ENCODE measurements at places on chromosomes 16 and 17.

DNA sequence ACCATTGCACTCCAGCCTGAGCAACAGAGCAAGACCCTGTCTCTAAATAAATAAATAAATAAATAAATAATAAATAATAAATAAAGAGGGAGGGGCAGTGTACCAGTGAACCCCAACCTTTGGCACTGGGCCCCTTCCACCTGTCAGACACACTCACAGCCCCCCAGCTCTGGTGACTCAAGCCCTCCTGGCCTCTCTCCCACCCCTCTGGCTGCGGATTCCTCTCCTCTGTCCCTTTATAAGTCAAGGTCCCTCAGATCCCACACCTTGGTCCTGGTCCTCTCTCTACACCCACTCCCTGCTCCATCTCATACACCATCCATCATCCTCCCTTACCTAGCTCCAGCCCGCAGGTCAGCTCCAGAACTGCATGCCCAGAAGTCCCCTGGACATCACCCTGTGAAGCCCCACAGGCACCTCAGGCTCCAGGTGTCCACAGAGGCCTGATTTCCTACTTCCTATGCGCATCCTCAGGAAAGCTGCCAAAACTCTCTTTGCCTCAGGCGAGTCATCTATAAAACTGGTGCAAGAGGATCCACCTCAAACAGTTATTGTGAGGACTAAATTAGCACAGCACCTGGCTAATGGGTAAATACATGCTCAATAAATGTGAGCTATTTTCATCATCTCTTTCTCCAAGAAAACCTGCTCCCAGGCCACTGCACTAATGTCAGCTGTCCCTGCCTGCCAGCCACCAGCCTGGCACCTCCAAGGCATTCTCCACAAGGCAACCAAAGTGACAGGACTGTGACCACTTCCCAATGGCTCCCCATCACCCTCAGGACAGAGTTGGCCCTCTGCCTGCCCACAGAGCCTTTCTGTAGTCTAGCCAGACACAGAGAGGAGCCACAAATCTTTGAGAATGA is 46.8 kb downstream of the BEAN1 start:
- no peak for DNase-seq

DNA sequence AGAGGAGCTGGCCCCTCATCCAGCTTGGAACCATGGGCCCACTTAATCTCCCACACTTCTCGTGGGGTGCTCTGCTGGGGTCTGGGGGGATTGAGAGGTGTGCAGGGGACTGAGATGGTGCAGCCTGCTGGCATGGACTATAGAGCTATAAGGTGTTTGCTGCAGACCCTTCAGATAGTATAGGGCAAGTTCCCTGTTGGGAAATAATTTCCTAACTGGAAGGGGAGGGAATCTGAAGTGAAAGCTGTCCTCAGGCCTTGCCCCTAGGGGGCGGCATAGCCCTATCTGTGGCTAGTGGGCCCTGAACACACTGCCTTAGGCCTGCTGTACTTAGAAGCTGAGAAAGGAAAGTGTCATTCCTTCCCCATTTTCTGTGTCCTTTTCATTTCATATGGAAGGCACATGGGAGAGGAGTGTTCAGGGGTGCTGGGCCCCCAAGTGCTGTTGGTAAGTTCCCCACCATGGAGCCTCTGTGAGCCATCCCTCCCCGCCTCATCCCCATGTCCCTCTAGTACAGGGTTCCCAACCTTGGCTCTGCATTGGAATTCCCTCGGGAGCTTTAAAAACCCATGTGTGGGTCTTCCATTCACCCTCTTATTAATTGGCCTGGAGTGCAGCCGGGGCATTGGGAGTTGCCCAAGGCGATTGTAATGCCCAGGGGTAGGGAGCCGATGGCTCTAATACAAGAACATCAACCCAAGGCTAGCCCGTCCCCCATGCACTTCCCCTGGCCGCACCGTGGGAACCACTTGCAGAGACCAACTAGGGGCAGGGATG is 19.7 kb downstream of the GOSR2 start:
- peak; percentile 74 for DNase-seq

DNA sequence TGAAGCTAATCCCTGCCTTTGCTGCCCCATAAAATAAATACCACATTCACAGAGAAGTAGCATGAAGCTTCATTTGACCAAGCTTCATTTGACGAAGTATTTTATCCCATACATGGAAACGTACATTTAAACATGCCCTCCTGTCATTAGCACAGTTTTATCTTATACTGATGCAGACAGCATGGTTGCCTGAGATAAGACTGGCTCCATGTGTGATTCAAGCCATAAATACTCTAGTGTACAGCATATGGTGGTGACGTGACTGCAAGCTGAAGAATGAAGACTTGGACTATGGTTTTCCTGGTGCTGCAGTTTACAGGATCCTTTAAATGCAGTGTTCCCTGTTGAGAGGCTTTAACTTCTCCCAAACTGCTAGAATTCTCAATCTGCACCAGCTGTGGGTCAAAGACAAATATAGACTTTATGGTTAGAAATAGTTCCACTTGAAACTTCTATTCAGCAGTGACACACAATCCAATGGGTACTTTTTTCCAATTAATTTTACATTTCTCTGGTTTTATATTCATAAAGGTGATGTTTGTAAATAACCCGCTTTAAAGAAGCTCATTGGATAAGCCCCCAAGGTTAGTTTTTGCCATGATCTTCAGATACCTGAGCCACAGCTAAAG is 64.9 kb downstream of the CYB561 start:
- DNase-seq = no peak

DNA sequence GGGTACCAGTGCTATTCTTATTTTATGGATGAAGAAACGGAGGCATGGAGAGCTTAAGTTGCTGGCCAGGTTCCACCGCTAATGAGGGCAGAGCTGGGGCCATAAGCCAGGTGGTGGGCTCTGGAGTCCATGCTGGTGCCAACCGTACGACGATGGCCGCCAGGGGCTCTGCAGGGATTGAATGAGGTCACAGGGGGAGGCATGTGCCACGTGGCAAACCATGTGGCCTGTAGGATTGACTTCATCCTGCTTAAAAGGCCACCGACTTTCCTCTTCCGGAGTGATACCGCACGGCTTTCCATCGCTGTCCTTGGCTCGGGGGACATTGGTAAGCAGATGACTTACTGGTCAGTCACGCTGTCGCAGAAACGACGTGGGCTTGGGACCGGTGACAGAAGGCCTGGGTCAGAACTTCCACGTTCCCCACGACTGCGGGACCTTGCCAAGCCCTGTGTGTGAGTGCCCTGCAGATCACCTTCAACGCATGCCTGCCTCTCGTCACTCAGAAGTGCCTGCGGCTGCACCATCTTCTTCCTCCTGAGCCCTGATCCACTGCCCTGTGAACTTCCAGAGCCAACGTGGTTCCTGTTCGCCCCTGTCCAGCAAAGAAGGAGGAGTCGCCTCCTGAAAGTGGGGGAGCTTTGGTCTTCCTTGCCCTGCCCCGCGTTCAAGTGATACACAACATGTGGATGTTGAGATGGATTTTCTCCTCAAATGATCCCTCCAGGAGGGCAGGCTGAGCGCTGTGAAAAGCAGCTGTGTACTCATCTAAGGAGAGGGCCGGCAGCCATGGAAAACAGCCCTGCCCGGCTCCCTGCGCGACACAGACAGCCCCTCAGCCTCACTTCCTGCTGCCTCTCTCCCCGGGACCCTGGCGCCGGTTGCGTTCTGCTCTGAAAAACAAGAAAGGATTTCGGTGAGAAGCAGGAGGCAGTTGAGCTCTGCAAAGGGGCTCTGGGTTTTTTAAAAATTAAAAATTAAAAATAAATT is 176.7 kb downstream of the C16orf95 start:
- no peak for DNase-seq

GRCh38 chr16:66774981-66775380 is 23.6 kb upstream of the DYNC1LI2 start:
- DNase-seq = no peak

- DNase-seq = no peak
These were observed 22.1 kb upstream of the MTMR4 start for GRCh38 chr17:58536542-58536941.

- DNase-seq = peak; percentile 70
These were observed 4.2 kb downstream of the SNN start for GRCh38 chr16:11672206-11673090.

DNA sequence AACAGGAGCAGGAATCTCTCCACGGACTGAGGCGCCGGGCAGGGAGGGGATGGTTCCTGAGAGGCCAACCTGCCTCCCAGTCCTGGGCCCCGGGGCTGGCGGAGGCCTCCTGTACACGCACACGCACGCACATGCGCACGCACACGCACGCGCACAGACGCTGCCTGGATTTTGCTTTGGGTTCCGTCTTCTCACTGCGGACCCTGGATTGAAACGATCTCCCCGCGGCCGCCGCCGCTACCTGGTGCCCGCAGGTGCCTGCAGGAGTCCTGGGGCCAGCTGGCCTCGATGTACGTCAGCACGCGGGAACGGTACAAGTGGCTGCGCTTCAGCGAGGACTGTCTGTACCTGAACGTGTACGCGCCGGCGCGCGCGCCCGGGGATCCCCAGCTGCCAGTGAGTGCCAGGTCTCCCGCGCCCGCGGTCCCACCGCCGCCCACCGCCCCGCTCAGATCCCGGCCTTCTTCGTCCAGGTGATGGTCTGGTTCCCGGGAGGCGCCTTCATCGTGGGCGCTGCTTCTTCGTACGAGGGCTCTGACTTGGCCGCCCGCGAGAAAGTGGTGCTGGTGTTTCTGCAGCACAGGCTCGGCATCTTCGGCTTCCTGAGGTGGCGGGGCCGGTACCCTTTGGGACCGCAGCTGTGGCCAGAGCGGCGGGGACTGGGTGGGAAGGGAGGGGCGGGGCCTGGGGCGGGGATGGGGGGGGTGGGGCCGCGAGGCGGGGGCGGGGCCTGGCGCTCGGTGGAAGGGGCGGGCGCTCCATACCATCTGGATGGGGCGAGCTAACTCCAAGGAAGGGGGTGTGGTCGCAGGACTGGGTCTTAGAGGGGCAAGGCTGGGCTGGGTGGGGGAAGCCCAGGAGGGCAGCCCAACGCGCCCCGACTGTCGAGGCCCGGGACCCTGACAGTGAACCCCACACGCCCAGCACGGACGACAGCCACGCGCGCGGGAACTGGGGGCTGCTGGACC is 12.3 kb downstream of the CES4A start:
- peak; percentile 34 for DNase-seq

- no peak for DNase-seq
These were observed 225.9 kb downstream of the CNTNAP4 start for GRCh38 chr16:76503091-76503490.

- no peak for DNase-seq
These were observed 500 bp downstream of the COX6A2 start for GRCh38 chr16:31427441-31428278.

- DNase-seq = no peak
These were observed 5.1 kb upstream of the RANGRF start for GRCh38 chr17:8283356-8283755.

GRCh38 chr17:68057531-68057952 is 22.0 kb downstream of the KPNA2 start:
- peak; percentile 66 for DNase-seq

DNA sequence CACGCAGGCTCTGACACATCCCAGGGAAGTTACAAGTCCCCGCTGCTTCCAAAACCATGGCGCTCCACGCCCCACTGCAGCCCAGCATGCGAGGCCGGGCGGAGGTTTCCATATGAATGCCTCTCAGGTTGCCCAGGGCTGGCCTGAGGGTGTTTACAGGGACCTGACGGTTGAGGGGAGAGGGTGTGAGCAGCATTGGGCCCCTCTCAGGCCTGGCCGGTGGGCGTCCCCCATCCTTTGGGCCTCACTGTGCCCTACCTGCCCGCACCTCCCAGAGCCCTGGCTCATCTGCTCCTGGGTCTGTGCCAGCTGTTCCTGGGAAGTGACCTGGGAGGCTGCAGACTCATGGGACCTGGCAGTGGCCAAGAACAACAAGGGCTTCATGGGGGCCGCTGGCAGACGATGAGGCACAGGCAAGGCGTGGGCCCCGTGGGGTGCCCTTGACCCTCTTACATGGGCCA is 173.5 kb downstream of the C16orf95 start:
- DNase-seq = no peak

DNA sequence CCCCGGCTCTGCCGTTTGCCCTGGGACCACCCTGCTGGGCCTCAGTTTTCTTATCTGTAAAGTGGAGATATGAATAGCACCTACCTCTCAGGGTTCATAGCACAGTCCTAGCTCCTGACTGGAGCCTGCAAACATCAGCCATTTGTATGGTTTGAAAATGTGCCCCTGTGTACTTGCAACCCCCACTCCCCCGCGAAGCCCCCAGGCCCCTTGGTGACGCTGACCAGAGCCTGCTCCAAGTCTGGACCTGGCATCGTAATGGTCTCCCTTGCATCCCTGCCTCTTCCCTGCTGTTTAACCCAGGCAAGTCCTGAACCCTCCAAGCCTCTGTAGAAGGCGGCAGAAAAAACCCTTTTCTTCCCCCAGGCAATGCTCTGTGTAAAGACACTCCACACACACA is 128.0 kb downstream of the IRF8 start:
- DNase-seq = no peak

DNA sequence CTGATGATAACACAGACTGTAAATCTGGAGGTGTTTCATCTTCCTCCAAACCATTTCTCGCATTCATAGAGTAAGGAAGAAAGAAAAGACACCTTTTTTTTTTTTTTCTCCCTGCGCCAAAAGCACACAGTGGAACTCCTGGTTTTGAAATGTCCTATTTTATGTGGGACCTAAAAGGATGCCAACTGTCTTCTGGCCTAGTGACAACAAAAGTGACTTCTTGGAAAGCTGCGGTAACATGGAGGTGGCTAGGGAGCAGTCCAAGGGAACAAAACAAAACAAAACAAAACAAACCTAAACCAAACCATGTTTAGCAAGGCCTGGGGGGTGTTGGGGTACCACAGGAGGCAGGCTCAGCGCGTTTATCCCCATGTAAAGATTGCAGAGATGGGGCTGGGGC is 174.8 kb downstream of the XYLT1 start:
- DNase-seq = no peak

GRCh38 chr16:17327664-17328335 is 143.0 kb downstream of the XYLT1 start:
- no peak for DNase-seq

DNA sequence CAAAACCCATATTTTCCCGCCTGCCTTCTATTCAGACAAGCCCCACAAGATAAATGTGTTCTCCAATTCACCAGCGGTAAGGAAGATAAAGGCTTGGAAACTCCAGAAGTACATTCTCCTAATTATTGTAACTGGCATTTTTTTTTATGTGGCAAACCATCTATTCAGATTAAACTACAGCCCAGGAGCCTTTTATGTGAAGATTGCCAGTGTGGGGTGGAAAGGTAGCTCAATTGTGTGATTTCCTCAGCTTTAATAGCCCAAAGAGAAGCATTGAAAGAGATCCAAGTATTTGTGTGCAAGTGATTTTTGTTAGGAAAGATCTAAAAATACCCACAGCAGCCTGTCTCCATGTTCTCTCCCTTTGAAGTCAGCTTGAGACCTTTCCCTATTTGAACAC is 451.4 kb upstream of the CCL2 start:
- DNase-seq = no peak

DNA sequence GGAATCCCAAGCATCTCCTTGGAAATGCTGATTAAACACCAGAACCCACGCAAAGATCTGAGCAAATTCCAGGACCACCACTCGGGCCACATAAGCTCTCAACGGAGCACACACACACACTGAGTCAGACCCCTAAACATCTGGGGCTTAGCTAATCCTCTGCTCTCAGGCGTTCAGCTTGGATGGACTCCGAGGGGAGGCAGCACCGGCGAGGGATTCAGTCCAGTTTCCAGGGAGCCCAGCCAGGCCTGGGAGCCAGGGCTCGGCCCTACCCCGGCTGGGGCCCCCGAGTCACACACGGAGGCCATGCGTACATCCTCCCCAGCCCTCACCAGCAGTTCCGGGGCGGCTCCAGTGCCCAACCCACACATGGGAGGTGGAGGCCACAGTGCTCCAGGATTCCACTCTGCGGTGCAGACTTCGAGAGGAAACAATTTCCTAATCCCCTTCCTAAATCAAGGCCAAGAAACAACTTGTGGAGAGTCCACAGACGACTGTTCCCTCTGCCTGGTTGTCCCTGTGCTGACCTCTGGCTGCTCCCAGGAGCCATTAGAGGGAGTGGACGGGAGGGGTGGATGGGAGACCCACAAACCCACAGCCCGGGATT is 70.5 kb downstream of the GAS7 start:
- no peak for DNase-seq

Measured in NAMALWA (cell line).